Foreskin keratinocyte (primary cell): ENCODE measurements at places on chromosomes 7 and 10.
A peak's percentile ranks its signal among the peaks of the same experiment; 100 is the strongest.

DNA sequence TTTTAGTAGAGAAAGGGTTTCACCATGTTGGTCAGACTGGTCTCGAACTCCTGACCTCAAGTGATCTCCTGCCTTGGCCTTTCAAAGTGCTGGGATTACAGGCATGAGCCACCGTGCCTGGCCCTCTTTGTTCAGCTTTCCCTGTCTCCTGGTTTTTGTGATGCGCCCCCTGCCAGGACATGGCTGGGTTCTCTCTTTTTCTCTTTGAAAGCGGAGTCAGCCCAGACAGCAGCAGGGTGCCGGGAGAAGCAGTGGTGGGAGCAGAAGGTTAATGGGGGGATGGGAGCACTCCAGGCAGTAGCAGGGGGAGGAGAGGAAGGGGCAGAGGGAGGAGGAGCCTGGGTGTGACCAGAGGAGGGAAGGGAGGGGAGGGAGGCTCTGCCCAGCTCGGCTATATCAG lies 1.8 kb downstream of the MUC3A start:
- no peak for DNase-seq

- no peak for DNase-seq
Measured at GRCh38 chr10:129810-130209, 5.4 kb upstream of the ZMYND11 start.

DNA sequence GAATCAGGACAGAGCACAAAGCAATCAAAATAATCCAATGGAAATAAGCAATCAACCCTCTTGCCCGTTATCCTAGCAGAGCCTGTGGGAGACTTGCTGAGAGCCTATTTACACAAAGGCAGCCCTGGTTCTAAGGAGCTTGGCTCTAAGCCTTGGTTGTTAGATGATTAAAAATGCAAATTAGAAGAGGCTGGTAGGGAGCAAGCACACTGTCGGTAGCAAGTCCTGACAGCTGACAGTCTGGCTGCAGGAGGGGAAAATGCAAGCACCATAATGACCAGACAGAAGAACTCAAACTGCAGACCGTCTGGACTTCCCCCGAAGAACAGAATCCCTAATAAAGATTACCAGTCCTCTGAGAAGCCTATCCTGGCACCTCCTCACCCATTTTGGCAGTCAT lies 131.8 kb upstream of the CTTNBP2 start:
- DNase-seq = no peak

DNA sequence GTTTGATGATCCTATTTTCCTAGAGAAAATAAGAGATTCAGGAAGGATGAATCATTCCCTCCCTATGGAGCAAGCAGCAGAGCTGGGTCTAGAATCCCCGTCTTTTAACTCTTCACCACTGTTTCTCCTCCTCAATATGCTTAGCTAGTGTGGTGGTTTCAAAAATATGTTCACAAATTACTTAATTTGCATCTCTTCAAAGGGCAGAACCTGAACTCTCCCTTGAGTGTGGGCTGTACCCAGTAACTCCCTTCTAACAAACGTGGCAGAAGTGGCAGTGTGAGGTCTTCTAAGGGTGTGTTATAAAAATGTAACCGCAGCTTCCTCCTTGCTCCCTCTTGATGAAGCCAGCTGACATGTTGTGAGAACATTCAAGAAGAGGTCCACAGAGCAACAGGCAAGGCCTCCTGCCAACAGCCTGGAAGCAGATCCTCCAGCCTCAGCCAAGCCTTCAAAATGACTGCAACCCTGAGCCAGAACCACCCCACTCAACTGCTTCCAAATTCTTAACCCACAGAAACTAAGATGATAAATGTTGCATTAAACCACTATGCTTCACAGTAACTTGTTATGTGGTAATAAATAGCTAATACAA lies 36.6 kb downstream of the SRPK2 start:
- peak; percentile 73 for DNase-seq

GRCh38 chr7:35755711-35756110 lies 45.1 kb upstream of the SEPTIN7 start:
- no peak for DNase-seq

DNA sequence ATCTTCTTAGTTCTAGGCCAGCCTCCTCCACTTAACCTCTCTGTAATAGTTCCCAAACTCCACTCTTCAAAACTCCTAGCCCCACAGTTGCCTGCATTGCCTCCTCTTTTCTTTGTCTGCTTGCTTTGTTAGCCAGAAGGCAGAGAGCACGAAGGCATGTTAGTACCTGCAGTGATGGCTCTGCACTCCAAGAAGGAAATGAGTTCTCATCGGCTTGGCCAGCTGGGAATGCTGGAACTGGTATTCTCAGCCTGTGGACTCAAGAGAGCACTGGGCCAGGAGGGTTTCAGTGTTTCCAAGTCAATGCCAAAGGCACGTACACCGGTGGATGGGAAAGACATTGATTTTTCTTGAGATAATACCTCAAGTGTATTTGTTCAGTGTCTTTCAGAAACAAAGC lies 66.3 kb upstream of the HABP2 start:
- DNase-seq = peak; percentile 17

- DNase-seq = no peak
Measured at GRCh38 chr10:11522821-11523245, 88.6 kb downstream of the USP6NL start.

GRCh38 chr10:52348037-52348564 lies 34.0 kb downstream of the DKK1 start:
- no peak for DNase-seq

DNA sequence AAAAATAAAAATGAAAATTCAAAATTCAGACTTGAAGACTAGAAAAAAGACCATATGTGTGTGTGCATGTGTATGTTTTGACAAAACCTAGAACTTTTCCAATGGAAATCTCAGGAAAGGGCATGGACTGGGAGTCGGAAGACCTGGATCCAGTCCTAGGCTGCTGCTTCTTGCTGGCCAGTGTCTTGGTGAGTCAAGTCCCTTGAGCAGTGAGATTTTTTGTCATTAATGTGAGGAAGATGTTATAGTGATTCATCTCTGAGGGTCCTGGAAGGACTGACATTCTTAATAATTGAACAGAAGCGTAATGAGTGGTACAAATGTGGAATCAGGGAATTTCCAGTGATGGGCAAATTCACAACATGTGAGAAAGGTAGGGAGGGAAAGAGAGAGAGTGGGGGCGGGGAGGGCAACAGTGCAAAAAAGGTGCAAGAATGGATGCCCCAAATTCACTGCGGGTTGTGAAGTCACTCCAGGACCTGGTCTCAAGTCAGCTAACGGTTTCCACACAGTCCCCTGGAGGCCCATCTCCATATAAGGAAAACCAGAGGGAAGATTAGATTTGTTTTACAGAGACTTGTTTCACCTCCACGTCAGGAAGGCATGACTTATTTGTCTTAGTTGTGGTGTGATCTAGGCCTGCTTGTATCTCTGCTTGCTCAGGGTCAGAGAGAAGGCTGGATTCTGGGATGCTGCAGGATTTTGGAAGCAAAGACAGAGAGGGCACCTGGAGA lies 201.7 kb downstream of the BUB3 start:
- DNase-seq = no peak

DNA sequence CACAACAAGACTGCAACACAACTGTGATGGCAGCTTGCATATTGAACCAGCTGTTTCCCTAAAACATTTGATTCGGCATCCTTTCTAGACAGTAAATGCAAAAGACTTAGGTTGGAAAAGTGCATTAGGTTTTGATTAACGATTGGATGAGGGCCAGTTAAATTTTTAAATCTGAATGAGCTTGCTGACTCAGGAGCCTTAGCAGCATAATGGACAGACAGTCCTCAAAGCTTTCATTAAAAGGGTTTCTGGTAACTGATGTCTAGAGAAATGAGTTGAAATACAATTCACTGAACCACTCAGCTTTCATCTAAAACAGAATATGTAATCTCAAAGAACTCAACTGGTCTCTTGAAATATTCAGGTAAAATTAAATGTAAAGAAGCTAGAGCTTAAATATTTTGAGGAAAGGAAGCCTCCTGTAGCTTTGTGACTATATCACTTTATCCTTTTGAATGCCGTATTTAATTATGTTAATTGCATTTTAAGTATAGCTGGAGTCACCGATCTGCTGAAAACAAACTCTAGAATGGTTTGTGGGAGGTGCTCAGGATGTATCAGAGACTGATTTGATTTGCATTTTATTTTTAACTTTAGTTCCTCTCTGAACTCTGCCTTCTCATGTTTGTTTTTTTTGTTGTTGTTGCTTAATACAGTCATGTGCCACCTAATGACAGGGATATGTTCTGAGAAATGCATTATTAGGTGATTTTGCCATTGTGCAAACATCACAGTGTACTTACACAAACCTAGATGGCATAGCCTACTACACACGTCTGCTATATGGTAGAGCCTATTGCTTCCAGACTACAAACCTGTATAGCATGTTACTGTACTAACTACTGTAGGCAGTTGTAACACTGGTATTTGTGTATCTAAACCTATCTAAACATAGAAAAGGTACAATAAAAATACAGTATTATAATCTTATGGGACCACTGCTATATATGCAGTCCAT lies 29.2 kb upstream of the ATRNL1 start:
- DNase-seq = no peak

- DNase-seq = no peak
Measured at GRCh38 chr7:7869036-7869435, 99.6 kb upstream of the GLCCI1 start.

DNA sequence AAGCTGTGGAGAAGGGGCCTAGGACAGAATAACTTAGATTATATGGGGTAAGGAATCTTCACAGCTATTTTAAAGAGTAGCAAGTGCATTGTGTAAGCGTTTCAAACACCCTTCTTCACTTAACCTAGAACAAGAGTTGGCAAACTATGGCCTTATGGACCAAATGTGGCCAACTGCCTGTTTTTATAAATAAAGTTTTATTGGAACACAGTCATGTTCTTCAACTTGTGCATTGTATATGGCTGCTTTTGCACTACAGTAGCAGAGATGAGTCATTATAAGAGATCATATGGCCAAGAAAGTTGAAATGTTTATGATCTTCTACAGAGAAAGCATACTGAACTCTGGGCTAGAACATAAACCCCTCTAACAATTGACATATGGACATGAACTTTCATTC lies 187.8 kb downstream of the ETV1 start:
- DNase-seq = peak; percentile 17

DNA sequence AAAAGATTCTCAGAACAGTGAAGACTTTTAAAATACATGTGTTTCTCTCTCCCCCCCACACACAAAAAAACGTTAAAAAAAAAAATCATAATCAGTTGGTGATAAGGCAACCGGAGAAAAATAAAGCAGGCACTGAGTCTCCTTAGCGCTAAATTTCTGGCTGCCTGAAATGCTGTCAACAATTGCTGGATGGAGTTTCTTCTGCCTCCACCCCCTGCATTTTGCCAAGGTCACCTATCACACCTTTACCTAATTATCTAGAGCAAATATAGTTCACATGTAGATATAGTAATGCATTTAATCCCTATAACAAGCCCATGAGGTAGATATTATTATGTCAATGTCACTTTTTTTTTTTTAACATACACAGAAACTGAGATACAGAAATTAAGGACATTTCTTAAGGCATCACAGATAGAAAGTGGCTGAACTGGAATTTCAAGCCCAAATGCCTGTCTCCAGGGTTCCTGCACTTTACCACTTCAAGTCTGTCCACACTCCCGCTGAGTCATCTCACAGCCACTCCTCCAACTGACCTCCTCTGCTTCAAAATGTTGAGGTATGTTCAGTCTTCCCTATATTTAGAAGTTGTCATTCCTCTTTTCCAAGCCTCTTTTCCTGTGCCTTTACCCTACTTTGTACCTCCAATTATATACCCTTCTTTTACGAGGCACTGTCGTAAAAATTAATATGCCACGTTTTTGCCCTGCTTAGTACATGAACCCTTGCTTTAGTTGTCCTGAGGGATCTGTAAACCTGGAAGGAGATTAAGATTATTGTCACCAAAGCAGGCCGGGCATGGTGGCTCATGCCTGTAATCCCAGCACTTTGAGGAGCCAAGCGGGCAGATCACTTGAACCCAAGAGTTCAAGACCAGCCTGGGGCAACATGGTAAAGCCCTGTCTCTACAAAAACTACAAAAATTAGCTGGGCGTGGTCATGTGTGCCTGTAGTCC lies 72.8 kb upstream of the MPP7 start:
- DNase-seq = peak; percentile 81

DNA sequence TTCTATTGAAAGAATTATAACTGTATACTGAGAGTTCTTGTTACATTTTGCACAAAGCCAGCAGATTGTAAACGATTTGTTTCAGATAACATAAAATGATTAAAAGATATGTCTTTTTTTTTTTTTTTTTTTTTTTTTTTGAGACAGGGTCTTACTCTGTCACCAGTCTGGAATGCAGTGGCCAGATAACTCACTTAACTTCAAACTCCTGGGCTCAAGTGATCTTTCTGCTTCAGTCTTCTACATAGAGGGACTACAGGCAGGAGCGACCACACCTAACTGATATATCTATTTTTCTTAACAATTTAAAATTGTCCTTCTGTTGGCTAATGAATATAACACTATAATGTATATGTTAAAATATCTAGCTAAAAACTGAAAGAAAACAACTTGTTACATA lies 317.3 kb upstream of the CACNA2D1 start:
- no peak for DNase-seq

- peak; percentile 85 for DNase-seq
Measured at GRCh38 chr10:61904733-61905725, 3.5 kb downstream of the ARID5B start.

DNA sequence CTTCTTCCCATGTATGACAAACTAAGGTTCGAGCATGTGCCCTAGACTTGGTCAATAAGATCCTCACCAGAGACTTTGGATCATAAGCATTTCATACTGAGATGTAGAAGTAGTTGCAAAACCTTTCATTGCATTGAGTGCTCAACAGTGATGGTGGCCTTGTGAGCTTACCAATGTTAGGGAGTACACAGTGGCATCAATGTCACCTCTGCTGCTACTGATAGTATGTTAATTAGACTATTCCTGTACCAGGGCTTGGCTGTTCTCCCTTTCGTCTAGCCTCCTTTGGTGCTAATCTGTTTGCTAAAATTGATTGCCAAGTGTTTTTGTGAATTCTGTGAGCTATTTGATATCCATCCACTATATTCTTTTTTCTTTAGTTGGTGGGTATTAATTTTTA lies 264.5 kb upstream of the SEMA3C start:
- DNase-seq = no peak

GRCh38 chr10:23200997-23201652 lies 9.0 kb downstream of the PTF1A start:
- no peak for DNase-seq

DNA sequence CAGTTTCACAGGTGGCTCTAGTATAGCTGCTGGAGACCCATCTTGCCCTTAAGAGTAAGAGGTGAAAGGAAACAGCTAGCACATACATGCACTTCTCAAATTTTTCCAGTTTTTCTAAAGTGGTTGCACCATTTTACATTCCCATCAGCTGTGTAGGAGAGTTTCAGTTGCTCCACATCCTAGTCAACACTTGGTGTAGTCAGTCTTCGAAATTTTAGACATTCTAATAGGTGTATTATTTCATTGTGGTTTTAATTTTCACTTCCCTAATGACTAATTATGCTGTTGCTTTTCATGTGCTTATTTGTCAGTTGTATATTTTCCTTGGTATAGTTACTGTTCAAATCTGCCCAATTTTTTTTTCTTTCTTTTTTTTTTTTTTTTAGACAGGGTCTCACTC lies 9.5 kb upstream of the HACD1 start:
- DNase-seq = no peak
